ENCODE measurements at places on chromosomes 2 and 18. TPM values are rescaled to one million over a fixed set of nuclear protein-coding genes. Genes with fewer than 3 reads are reported as not detected.

AQP12A gene
- not detected for total RNA-seq

SCG2 gene
- 13.4 TPM for total RNA-seq

RAB11FIP5 gene
- 23.5 TPM for total RNA-seq

TCF23 gene
- total RNA-seq: not detected

CHRNG gene
- total RNA-seq: not detected

IL1R2 gene
- total RNA-seq: 10.0 TPM

NEU4 gene
- not detected for total RNA-seq

TCF4 gene
- total RNA-seq: 125 TPM

CLEC4F gene
- total RNA-seq: 0.55 TPM

IL36G gene
- total RNA-seq: not detected

CFC1 gene
- not detected for total RNA-seq

ADRA2B gene
- total RNA-seq: 1.1 TPM

SERPINB4 gene
- not detected for total RNA-seq

TUBA4B gene
- total RNA-seq: not detected

SCYGR4 gene
- not detected for total RNA-seq

ZNF385B gene
- 3.2 TPM for total RNA-seq

Measured in sigmoid colon (tissue), 7 donors.